GM12864 (cell line): ENCODE measurements at places on chromosomes 7 and 10.

DNA sequence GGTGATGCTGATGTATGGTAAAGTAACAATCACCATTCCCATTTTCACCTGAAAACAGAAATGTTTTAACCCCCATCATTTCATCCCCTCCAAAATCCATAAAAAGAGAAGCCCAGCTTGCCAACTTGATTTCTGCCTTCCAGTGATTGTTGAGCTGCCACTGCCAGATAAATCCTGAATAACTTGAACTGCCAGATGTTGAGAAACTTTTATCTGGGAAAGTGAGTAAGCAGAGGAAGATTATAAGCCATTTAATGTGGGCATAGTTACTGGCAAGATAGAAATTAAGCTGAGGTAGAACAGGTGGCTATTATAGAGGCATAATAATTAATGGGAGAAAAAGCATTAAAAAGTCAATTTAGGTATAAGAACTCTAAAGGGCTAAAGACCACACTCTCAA is 534.1 kb downstream of the ANKRD7 start:
- DNase-seq, result no peak

- DNase-seq, result no peak
Observed at GRCh38 chr7:100678291-100678984, 4.9 kb downstream of the GNB2 start.

DNA sequence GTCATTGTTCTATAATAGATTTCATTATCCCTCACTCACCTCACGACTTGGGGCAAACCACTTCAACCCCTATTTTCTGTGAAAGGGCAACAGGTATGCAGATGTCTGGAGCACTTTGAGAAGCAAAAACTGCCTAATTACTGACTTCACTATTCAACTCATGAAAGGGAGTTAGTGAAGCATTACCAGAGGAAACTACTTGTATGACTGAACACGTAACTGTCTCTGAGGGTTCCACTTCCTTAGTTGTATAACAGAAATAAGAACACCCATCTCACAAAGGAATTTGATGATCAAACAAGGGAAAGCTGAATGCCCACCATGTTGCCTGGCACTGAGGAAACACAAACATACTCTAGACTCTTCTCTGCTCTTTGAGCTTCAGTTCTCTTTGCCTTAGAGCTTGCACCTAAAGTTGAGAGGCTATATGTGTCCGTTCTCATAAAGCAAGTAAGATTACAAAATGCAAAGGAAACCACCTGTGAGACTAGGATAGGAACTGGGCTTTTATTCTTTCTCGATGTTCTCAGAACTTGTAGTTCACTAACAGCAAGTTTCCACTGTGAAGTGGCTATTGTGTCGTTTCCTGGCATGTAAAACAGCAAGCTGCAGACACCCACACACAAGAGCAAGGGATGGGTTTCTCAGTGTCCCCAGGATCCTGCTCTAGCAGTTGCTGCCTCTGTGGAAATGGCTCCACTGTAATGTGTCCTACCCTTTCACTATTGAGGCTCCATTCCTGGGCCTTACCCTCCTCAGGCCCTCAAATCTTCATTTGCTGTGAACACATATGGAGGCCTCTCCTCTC is 2.6 kb downstream of the TMEM243 start:
- peak; percentile 90 for DNase-seq

GRCh38 chr7:40499718-40500117 is 364.9 kb downstream of the SUGCT start:
- no peak for DNase-seq

- DNase-seq, result no peak
Observed at GRCh38 chr7:137878333-137878961, 31.7 kb upstream of the DGKI start.

- no peak for DNase-seq
Observed at GRCh38 chr7:120733143-120733542, 124.8 kb downstream of the TSPAN12 start.

DNA sequence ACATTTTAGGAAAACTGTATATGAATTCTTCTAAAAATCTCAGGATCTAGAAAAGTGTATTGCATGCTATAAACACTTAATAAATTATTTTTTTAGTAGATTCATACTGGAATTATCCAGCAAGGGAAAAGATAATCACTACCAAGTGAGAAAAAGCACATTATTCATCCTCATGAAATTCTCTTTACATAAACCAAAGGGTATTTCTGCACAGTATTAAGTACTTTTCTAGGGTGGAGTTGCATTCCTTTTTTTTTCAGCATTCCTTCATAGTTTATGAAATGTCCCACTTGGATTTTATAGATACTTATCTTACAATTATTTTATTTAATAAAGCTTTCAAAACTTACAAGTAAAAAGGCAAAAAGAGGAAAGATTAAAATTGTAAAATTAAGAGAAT is 403.3 kb downstream of the HGF start:
- DNase-seq, result no peak

DNA sequence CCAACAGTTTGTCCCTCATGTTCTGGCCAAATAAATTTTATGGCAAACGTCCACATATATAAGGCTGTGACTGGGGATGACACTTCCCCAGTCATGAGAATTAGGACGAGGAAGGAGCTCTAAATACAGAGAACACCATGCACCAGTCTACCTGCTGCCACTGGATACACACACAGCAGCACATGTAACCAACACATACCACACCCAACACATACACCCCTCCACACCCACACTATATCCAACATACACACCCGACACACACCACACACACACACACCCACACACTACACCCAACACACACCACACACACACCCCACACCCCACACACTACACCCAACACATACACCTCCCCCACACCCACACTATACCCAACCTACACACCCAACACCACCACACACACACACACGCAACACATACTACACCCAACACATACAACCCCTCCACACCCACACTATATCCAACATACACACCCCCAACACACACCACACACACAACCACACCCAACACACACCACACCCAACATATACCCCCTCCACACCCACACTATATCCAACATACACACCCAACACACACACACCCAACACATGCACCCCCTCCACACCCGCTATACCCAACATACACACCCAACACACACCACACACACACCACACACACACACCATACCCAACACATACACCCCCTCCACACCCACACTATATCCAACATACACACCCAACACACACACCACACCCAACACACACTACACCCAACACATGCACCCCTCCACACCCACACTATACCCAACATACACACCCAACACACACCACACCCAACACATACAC is 74.1 kb downstream of the HIPK2 start:
- DNase-seq, result no peak

DNA sequence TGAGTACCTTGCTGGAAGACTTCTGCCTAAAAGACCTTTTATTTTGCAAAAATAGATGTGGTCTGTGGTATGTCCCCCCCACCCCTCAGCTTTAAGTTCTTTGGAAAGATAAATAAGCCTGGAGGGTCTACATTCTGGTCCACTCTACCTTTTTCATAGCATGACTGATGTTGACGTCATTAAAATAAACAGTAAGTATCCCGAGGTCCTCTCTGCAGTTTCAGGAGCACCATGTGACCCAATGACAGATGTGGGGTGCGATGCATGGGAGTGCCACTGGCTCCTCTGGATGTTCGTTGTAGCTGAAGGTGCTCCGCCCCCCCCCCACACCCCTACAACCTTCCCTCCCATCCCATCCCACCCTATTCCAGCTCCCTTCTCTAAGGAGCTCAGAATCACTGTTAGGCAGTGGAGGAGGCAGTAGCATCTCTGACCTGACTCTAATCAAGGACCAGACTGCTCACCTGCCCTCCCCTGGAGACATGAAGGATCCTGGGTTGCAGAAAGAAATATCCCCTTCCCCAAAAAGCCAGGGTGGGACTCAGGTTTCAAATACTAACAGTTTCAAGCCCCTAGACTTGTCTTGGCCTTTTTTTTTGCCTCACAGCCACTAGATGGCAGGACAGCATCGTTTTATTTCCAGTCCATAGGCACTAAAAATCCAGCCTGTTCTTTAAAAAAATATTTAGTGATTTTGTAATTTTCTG is 25.1 kb downstream of the CASP7 start:
- DNase-seq, result no peak

DNA sequence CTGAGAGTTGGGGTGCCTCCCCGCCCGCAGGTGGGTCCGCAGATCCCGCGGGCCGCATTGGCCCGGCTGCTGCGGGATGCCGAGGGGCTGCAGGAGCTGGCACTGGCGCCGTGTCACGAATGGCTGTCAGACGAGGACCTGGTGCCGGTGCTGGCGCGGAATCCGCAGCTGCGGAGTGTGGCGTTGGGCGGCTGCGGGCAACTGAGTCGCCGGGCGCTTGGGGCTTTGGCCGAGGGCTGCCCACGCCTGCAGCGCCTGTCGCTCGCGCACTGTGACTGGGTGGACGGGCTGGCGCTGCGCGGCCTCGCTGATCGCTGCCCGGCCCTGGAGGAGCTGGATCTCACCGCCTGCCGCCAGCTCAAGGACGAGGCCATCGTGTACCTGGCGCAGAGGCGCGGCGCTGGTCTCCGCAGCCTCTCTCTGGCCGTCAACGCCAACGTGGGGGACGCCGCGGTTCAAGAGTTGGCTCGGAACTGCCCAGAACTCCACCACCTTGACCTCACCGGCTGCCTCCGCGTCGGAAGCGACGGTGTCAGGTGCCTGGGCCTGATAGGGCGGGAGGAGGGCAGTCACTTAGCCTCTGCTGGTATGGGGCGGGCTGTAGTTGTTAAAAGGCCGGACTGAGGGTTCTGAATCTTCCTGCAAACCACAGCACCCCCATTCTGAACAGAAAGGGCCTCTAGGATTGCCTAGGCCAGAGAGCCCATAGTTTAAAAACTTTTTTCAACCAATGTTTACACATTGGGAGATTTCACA is 1.3 kb downstream of the FBXL15 start:
- no peak for DNase-seq

- DNase-seq, result no peak
Observed at GRCh38 chr10:14123139-14123538, 207.6 kb downstream of the FRMD4A start.

- no peak for DNase-seq
Observed at GRCh38 chr7:74202841-74203556, 6.8 kb upstream of the LAT2 start.

DNA sequence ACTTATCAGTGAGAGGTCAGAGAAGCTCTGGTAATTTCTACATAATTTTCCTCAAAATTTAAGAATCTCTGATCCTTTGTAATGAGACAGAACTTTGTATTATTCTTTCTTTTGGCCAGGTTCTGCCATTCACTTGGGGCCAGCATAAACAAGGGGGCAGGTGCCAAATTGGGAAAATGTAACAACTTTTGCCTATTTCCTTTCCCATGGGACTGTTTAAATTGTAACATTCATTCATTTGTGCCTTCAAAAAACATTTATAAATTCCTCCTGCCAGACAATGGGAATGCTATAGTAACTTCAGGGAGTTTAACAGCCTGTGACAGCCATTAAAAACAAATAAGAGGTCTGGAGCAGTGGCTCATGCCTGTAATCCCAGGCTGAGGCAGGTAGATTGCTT is 12.4 kb downstream of the DYNC1I1 start:
- DNase-seq, result no peak

DNA sequence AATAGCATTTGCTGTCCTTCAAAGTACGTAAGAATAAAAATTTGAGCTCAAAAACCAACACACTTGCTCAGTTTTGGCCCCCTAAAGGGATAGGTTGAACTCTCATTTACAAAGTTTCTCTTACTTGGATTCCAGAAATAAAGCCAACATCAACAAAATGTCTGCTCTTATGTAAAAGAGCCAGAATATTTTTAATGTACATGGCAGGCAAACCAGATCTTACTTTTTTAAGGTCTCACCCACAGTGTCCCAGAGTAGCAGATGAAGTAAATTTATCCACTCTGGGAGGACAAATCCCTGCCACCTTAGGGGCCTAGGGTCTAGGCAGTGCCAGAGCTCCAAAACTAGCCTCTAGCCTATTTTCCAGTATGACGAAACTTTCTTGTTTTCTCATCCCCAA is 159.6 kb downstream of the SKAP2 start:
- DNase-seq, result no peak

DNA sequence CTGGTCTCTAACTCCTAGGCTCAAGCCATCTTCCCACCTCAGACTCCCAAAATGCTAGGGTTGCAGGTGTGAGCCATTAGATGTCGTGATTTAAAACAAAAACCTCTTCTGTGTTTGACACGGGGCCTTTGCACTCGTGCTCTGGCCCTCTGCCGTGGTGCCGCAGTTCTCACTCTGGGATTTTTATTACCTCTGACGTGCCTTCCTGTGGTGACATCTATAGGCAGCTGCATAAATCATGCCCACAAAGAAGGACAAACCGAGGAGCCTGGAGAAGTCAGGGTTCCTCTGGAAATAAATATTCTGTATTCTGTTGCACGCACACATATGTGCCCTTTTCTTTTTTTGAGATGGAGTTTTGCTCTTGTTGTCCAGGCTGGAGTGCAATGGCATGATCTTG is 25.9 kb upstream of the OCM start:
- no peak for DNase-seq

- no peak for DNase-seq
Observed at GRCh38 chr7:44912775-44913347, 27.5 kb upstream of the PURB start.

- no peak for DNase-seq
Observed at GRCh38 chr10:116761883-116762282, 19.5 kb upstream of the HSPA12A start.

- peak; percentile 2 for DNase-seq
Observed at GRCh38 chr7:141915565-141915964, 634 bp upstream of the OR9A4 start.

- DNase-seq, result no peak
Observed at GRCh38 chr10:85222300-85222699, 893.9 kb downstream of the CCSER2 start.

DNA sequence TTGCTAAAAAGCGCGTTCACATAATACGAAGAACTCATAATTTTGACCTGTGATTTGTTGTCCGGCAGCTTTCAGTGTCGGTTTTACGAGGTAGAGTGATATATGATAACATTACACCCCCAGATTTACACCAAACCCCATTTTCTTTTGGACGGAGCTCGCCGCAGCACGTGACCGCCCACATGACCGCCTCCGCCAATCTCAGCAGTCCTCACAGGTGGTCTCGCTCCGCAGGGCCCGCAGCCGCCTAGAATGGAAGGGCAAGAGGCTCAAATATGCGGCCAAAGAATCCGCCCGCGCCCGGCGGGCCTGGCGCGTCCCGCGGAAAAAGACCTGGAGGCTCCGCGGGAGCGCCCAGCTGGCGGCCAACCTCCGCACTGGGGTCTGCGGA is at the start of gene HOXA7:
TSS of gene HOXA7 (minus strand) at position 168 of the 391 bp plus-strand sequence. CDS start at position 38, 130 bp downstream.
- no peak for DNase-seq

- DNase-seq, result no peak
Observed at GRCh38 chr10:110404825-110405224, 92.9 kb upstream of the DUSP5 start.

- DNase-seq, result peak; percentile 60
Observed at GRCh38 chr7:24455813-24456525, 117.3 kb upstream of the PALS2 start.

DNA sequence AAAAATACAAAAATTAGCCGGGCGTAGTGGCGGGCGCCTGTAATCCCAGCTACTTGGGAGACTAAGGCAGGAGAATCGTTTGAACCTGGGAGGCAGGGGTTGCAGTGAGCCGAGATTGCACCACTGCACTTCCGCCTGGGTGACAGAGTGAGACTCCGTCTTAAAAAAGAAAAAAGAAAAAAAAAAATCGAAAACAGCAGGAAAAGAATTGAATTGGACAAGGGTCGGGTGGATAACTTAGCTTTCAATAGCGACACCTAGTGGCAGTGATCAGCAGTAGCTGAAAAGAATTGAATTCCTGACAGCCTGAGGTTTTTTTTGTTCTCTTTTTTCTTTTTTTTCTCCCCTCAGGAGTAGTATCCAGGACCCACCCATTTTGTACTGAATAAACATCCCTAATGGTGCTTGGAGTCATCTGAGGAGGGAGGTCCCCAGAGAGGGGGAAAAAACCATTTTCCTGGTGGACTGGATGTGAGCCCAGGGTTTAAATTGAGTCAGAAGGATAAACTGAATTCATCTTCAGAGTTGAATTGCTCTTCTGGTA is 55.1 kb downstream of the CYCS start:
- peak; percentile 39 for DNase-seq
